ENCODE measurements at places on chromosomes 11 and 22.

DNA sequence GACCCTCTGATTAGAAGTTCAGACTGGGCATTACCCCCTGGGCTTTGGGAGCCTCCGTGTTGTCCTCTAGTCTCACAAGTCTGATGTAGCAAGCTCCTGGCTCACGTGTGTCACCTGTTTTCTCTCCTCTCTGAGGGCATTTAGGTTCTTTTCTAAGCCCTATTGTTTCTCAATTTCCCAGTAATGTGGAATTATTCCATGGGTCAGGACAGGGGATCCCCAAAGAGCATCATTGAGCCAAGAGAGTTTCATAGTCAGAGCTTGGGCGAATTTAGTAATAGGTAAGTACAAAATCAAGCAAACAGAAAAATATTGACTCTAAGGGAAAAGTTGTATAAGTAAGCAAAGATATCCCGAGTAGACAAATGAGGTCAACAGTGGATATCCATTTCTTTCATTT lies 57.3 kb downstream of the PPP6R2 start:
- no peak for DNase-seq

DNA sequence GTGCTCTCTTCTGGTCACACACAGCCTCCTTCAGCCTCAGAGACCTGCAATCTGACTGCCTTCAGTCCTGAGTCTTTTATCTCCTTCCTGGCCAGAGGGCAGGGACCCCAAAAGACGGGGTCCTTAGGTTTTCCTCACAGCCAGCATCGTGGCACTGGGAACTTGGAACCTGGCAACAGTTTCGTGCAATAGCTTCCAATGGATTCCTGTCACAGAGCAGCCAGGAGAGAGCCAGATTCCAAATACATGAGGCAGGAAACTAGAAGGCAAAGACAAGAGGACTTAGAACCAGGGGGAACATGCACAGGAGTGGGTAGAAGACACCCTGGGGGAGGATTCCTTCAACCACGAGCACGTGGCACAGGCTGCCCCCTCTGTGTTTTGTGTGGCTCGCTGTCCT lies 48.6 kb downstream of the C11orf91 start:
- DNase-seq: no peak

DNA sequence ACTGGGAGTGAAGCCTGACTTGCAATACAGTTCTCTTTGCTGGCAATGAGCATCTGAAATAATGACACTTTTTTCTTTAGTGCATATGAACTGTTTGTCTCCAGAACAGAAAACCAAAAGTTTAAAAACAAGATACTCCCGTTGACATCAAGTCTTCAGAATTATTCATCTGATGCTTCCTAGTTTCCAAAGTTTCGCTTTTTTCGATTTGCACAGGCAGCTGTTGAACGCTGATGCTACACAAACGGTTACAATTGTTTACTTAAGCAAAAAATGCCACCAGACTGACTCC lies 612 bp upstream of the BIRC2 start:
- DNase-seq: no peak

GRCh38 chr11:129315781-129316579 lies 59.7 kb upstream of the BARX2 start:
- no peak for DNase-seq

DNA sequence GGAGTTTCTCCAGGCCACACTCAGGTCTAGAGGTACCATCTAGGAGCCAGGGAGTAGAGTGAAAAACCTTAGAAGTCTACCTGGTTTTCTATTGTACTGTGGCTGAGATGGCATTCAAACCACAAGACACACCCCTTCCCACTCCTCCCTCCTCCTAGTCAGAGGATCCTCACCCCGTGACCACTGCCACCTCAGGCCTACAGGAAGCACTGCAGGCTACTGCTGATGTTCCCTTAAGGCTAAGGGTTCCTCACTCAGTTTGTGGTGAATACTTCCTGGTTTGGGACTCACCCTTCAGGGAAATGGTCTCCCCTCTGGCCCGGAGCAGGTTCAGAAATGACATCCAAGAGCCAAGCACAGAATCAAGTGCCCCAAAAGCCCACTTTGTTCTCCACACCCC lies 1293.9 kb downstream of the JRKL start:
- no peak for DNase-seq

- DNase-seq: no peak
Observed at GRCh38 chr22:21701384-21701971, 34.1 kb downstream of the YPEL1 start.

GRCh38 chr11:7448201-7448600 lies 37.1 kb upstream of the OLFML1 start:
- DNase-seq: no peak

DNA sequence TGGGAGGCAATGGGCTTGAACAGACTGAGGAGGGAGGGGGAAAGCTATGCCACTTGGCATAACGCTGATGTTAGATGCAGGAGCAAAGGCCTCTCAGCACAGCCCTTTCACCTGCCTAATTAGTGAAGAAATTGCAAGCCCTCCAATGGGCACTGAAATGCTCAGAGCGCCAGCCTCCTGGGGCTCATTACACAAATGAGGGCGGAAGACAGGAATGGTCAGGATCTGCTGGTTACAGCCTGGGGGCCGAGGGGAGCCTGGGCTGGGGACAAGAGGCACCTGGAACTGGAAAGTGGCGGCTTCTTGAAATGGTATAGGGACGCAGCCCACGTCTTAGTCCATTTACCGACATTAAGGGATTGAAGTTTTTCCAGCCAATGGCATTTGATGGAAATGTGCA lies 50.2 kb upstream of the PLET1 start:
- DNase-seq: no peak

GRCh38 chr11:100816823-100817222 lies 129.7 kb downstream of the ARHGAP42 start:
- DNase-seq: no peak

GRCh38 chr22:35312198-35313059 lies 12.7 kb downstream of the TOM1 start:
- DNase-seq: no peak

GRCh38 chr22:28892175-28892731 lies 8.9 kb downstream of the ZNRF3 start:
- no peak for DNase-seq

DNA sequence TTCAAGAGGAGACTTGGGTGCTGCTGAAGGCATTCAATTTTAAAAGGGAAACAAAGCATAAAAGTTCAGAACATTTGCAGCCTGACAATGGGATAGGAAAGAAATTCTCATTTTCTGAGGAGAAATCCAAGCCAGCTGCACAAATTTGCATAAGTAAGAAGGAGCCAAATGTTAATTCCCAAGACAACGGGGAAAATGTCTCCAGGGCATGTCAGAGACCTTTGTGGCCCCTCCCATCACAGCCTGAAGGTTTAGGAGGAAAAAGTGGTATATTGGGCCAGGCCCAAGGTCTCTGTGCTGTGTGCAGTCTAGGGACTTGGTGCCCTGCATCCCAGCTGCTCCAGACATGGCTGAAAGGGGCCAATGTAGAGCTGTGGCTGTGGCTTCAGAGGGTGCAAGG lies 12.7 kb upstream of the OR51F1 start:
- no peak for DNase-seq

DNA sequence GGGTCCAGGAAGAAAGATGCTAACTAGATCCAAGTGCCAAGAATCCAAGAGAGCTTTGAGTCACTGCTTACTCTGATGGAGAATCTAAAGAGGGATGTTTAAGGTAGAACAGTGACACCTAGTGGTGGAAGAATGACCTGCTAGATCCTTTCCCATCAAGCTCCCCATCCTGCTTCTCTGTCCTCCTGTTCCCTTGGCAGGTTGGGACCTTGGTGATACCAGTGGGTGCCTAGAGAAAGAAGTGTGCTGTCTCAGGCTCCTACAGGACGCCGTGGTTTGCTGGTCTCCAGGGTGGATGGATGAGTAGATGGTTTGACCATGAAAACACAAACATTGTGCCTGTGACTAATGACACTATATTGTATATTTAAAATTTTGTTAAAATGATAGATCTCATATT lies 383.7 kb downstream of the TMEM135 start:
- no peak for DNase-seq

DNA sequence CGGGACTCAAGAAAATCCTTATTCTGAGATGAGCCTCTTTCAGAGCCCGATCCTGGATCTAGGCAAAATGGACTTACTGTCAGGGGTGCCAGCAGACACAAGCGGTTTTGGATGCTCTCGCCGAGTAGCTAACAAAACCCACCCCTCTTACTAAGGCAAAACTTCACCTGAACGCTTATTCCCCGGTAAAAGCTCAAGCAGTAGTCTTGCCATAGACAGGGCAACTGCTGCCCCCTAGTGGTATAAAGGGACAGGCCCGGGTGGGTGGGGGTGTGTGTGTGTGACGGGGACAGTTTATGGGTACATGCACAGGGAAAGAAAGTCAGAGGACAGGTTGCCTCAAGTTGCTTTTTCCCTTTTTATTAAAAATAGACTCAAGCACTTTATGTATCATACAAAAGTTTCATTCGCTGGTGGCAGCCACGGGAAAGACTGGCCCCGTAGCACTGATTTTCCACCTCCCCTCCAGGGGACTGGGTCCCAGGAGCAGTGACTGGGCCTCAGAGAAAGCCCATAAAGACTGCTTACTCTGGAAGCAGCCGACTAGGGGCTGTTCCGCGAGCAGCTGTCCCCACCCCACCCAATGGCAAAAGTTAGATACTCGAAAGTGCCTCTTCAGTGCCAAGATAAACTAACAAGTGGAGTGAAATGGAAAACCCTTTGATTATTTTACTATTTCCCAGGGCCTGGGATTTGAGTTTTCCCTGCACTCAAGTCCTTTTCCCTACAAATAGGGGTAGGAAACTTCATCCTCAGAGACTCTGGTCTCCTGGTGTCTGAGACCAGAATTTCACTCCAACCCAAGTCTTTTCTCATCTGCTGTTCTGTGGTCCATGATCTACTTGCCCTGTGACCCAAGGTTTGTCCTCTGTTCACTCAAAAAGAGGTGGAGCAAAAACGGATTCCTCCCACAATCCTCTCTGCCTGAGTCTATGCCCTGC lies 4.7 kb downstream of the YPEL4 start:
- peak; percentile 83 for DNase-seq

- DNase-seq: no peak
Observed at GRCh38 chr11:17734418-17734911, at the start of gene KCNC1. KCNC1 (plus strand) TSS chr11:17734781; CDS start chr11:17736003, 1,222 bp downstream.

- no peak for DNase-seq
Observed at GRCh38 chr11:22456993-22457762, 119.0 kb downstream of the SLC17A6 start.

- no peak for DNase-seq
Observed at GRCh38 chr11:24312464-24313238, 184.2 kb upstream of the LUZP2 start.

DNA sequence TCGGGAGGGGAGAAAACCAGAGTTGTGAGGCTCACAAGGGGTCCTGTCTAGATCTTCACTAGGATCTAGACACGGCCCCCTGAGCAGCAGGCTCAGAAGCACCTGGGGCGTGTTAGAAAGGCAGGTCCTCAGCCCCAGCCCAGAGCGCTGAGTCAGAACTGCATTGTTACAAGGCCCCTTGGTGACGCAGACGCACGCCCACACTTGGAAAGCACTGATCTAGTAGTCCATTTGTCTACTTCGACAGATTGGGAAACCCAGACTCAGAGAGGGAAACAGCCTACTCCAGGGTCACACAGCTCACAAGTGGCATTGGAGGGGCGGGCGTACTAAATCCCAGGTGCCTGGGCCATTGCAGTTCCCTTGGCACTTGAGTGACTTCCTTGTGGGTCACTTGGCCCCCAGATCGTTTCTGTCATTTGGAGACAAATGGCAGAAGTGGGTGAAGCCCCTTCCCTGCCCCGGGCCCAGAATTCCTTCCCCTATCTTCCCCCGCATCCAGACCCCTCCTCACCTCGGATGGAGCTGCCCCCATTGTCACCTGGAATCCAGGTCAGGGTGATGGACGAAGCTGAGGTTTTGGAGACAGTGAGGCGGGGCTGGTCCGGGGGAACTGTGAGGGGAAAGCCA lies 110.8 kb downstream of the CEP164 start:
- DNase-seq: no peak

- no peak for DNase-seq
Observed at GRCh38 chr11:64558065-64558745, 32.8 kb upstream of the SLC22A12 start.

DNA sequence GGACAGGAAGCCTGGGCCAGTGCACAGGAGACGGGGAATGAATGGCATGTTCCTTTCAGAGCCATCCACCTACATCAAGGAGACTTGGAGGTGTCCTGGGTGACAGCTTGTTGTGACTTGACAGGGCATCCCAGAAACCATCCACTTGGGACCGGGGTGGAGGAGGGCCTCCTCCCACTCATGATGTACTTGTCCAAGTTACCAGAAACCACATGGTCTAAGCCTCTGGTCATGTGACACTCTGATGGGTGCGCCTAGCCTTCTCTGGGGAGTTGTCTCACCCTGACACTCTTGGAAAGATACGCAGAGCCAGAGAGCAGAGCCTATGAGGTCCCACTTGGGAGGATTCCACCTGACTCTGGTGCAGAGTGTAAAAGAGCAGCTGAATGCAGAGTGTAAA lies 21.6 kb upstream of the FXYD6 start:
- no peak for DNase-seq

- DNase-seq: no peak
Observed at GRCh38 chr22:17007852-17008731, at the start of gene GAB4. GAB4 (minus strand) TSS chr22:17008222; CDS start chr22:17008114, 108 bp downstream.

- no peak for DNase-seq
Observed at GRCh38 chr11:108025387-108026080, 16.8 kb downstream of the CUL5 start.
